ENCODE measurements at places on chromosomes 12 and 14.

DNA sequence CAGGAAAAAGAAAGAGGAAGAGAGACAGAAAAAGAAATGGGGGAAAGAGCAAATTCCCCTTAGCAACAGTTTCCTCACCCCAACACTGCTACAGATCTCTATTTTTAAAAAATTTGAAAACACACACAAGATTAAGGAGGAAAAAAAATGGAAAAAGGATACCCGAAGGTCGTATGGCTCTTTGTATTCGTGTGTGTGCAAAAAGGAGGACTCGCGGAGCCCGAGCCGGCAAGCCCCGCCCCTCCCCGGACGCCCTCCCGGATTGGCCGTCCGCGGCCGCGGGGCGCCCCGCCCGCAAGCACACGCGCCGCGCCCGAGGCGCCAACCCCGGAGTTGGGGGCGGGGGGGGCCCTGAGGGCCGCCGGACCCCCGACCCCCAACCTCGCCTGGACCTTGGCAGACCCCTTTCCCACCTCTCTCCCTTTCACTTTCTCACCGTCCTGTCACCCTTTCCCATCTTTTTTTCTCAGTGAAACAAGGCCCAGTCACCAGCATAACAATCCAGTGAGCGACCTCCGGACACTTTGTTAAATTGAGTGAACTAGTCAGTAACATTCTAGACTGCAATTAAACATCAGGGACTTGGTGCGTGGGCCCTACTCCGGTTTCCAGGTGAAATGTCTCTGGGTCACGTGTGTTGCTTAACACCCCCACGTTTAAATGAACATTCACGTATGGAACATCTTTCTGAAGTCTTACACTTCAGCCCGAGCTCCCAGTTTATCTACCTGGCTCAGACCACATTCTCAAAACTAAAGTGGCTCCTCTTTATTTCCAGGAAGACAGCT, at the start of gene C14orf93:
TSS of gene C14orf93 (minus strand) at position 205 of the 788 bp plus-strand sequence. CDS start 11,120 bp downstream, outside the sequence.
- DNase-seq, result peak; percentile 75

DNA sequence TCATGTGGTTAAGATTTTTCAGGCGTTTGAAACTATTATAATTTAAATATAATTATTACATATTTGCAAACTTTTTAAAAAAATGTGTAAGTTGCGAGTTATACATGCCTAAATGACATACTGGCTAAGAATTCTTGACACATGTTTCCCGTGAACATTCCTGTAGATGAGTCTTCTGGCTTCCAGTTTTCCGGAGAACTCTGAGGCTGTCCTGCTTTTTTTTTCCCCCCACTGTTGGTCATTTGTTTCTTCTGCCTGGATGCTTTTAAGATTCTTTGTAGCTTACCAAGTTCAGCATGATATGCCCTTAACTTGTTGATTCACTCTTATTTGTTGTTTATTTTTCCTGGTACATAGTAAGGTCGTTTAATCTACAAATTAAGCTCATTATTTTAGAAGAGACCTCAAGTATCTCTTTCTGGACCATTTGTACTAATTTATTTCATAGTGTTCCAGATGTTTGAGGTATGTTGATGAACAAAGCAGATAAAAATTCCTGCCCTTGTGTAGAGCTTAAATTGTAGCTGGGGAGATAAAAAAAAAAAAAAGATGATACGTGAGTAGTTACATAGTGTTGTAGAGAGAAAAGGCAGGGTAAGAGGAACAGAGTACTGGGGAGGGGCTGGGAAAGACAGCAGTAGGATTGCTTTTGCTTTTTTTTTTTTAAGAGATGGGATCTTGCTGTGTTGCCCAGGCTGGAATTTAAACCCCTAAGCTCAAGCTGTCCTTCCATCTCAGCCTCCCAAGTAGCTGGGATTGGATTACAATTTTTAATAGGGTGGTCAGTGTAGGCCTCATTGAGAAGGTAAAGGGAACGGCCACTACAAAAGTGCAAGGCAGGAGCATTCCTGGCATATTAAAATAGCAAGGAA, 32.8 kb downstream of the ARHGAP5 start:
- DNase-seq, result peak; percentile 89

DNA sequence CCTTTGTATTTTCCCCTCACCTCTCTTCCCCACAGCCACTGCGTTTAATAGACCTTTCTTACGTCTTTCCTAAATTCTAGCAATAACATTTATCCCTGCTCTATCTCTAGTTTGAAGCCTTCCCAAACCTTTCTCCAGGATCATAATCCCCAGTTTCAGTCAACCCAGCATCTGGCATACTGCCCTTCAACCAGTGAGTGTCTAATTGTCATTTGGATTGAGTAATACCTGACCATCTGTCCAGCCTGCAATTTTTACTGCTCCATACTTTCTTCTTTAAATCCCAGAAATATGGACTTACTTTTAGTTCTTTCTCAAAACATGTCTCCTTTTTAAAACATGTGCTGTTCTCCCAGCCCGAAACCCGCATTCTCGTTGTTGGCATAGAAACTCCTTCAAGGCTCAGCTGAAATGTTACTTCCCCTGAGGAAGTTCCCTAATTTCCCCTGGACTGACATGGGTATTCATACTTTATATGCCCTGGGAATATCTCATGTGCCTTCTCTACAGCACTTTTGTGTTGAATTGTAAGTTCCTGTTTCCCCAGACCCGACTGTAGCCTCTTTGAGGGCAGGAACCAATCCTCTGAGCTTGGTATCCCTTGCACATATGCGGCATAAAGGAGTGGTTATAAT, 65.1 kb upstream of the ETV6 start:
- DNase-seq, result no peak

- DNase-seq, result peak; percentile 70
Measured at GRCh38 chr14:51004801-51005526, 60.7 kb upstream of the PYGL start.

- no peak for DNase-seq
Measured at GRCh38 chr14:88210426-88210825, 112.6 kb downstream of the KCNK10 start.

DNA sequence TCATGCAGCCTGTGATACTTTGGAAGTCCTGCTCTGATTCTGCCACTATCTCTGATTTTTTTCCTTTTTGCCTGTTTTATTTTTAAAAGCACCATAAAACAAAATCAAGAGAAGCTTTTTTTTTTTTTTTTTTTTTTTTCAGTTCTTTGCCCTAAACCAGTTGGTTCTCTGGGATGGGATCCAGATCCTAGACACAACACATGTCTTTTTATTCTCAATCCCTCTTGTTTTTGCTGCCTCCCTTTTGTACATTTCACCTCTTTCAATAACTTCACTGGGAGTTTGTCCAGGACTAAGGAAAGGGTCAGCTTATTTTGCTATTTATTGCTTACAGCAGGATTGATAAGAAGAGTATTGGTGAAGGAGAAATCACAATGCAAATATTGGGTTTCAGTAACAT, 139.4 kb downstream of the GRIP1 start:
- DNase-seq, result no peak
